CD14-positive monocyte (primary cell): ENCODE measurements at places on chromosomes 6 and 20.
A peak's percentile ranks its signal among the peaks of the same experiment; 100 is the strongest.

DNA sequence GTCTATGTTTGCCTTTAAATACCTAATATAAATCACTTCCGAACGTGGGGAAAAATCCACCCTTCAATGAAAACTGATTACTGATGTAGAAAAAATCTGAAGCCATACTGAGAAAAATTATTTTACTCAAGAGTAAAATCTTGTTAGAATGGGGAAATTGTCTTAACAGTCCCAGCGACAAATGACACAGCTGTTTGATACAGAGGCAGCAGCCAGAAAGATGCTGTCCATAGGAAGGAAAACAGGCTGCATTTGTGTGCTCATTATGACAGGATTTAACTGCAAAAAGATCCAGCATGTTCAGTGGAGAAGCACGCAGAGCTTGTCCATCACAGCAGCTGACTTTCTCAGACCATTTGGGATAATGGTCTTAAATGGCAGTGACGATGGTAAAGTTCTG lies 443.0 kb downstream of the TFAP2B start:
- no peak for DNase-seq
- no peaks in the 10 kb centered on the region for H3K27me3 ChIP-seq
- H3K36me3 ChIP-seq, result no peaks in the 10 kb centered on the region
- H3K4me1 ChIP-seq, result peaks cover 21% of the 10 kb centered on the region
- H3K27ac ChIP-seq, result no peak overlapping the region

- no peak overlapping the region for H3K27ac ChIP-seq
- H3K36me3 ChIP-seq, result peaks cover 15% of the 10 kb centered on the region
- H3K4me1 ChIP-seq, result no peaks in the 10 kb centered on the region
- no peak for DNase-seq
Observed at GRCh38 chr6:31143148-31143547, 4.3 kb upstream of the PSORS1C2 start.

- no peaks in the 10 kb centered on the region for H3K36me3 ChIP-seq
- H3K4me1 ChIP-seq, result no peaks in the 10 kb centered on the region
- no peak overlapping the region for H3K27ac ChIP-seq
- no peak for DNase-seq
- no peak overlapping the region for H3K4me3 ChIP-seq
Observed at GRCh38 chr20:51154708-51155690, 132.1 kb upstream of the KCNG1 start.

DNA sequence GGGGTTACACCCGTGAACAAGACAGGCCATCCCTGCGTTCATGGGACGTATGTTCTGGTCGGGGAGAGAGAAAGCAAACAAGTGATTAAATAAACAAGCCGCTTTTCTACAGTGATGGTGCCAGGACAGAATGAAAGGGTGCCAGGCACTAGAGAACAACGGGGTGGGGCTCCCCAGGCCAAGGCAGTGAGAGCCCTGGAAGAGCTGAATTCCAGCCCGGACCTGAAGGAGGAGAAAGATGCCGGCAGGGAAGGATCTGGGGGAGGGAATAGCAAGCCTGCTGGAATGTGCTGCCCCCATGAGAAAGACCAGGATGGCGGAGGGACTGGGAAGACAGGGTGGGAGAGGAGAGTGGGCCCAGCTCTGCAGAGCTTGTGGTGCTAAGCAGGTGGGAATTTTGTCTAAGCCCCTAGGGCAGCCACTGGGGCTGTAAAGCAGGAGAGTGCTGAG lies 7.5 kb downstream of the SNAI1 start:
- no peak for DNase-seq
- H3K4me1 ChIP-seq, result peaks cover 50% of the 10 kb centered on the region
- H3K27me3 ChIP-seq, result no peaks in the 10 kb centered on the region

GRCh38 chr20:10708351-10709185 lies 34.8 kb upstream of the JAG1 start:
- H3K4me3 ChIP-seq, result no peak overlapping the region
- H3K27me3 ChIP-seq, result no peaks in the 10 kb centered on the region
- H3K27ac ChIP-seq, result no peak overlapping the region
- DNase-seq, result no peak
- no peaks in the 10 kb centered on the region for H3K4me1 ChIP-seq
- H3K36me3 ChIP-seq, result no peaks in the 10 kb centered on the region

- H3K4me1 ChIP-seq, result peaks cover 33% of the 10 kb centered on the region
- no peak overlapping the region for H3K4me3 ChIP-seq
- no peaks in the 10 kb centered on the region for H3K27me3 ChIP-seq
- peak; percentile 40 for DNase-seq
- no peaks in the 10 kb centered on the region for H3K36me3 ChIP-seq
- no peak overlapping the region for H3K27ac ChIP-seq
Observed at GRCh38 chr20:9457136-9457535, 57.3 kb upstream of the LAMP5 start.

GRCh38 chr20:24160563-24161281 lies 172.1 kb upstream of the GGTLC1 start:
- H3K36me3 ChIP-seq, result no peaks in the 10 kb centered on the region
- H3K27ac ChIP-seq, result no peak overlapping the region
- H3K4me3 ChIP-seq, result no peak overlapping the region
- no peaks in the 10 kb centered on the region for H3K4me1 ChIP-seq
- H3K27me3 ChIP-seq, result no peaks in the 10 kb centered on the region
- DNase-seq, result no peak

DNA sequence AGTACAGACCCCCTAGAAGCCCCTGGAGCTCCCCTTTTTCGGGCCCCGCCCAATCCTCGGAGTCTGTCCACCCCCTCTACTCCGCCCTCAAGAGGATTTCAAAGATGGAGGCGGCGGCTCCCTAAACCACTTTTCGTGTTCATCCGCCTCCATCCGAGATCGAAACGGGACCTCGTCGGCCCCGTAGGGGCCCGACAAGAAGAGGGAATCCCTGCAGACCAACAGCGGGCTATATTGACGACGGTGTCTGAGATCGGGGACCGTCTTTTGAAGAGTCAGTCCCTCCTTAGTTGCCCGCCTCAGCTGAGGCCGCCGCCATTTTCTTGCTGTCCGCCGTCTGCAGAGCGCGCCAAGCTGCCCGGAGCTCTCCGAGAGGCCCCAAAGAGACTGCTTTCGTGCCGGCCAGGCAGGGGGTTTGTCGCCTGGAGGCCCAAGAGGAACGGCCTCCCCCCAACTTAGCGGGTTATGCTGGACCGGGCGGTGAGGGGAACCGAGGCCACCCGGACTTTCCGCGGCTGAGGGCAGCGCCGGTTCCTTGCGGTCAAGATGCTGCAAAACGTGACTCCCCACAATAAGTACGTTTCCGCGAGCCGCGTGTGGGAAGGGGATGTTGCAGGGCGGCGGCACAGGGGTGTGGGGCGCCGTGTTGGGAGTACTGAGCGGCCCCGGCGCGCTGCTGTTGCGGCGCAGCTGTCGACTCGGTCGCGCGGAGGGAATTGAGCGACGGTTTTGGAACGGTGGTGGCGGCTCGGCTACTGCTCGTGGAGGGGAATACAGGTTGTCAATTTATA lies 4.2 kb downstream of the BRD2 start:
- peaks cover 38% of the 10 kb centered on the region for H3K4me1 ChIP-seq
- peaks cover 42% of the 10 kb centered on the region for H3K36me3 ChIP-seq
- peak overlapping the region; percentile 81 for H3K27ac ChIP-seq
- peak overlapping the region; percentile 93 for H3K4me3 ChIP-seq

GRCh38 chr6:148415511-148416260 lies 73.0 kb downstream of the SASH1 start:
- H3K27ac ChIP-seq, result no peak overlapping the region
- H3K4me3 ChIP-seq, result no peak overlapping the region
- H3K36me3 ChIP-seq, result no peaks in the 10 kb centered on the region
- DNase-seq, result no peak
- no peaks in the 10 kb centered on the region for H3K4me1 ChIP-seq
- H3K27me3 ChIP-seq, result peaks cover 2% of the 10 kb centered on the region

DNA sequence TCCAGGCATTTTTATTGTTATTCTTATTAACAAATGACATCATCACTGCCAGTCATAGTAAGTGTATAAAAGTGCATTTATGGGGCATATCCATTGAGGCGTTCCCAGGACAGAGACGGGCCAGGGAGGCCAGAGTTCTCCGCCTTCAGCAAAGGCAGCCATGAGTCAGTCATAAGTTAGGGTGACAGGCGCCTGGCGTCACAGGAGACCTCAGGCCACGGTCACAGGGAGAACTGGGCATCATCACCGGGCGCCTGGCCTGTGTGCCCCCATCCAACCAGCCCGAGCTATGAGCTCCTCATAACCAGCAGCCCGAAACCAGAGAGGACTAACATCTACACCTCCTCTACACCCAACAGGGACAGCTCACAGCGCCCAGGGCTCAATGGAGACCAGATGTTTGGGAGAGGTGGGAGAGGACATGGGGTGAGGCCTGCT lies 259.2 kb downstream of the DLL1 start:
- no peaks in the 10 kb centered on the region for H3K27me3 ChIP-seq
- no peak for DNase-seq
- no peaks in the 10 kb centered on the region for H3K36me3 ChIP-seq
- H3K4me1 ChIP-seq, result peaks cover 4% of the 10 kb centered on the region
- no peak overlapping the region for H3K27ac ChIP-seq
- no peak overlapping the region for H3K4me3 ChIP-seq

GRCh38 chr20:19045371-19045770 lies 167.1 kb upstream of the SLC24A3 start:
- no peak overlapping the region for H3K27ac ChIP-seq
- H3K4me3 ChIP-seq, result no peak overlapping the region
- H3K4me1 ChIP-seq, result no peaks in the 10 kb centered on the region

DNA sequence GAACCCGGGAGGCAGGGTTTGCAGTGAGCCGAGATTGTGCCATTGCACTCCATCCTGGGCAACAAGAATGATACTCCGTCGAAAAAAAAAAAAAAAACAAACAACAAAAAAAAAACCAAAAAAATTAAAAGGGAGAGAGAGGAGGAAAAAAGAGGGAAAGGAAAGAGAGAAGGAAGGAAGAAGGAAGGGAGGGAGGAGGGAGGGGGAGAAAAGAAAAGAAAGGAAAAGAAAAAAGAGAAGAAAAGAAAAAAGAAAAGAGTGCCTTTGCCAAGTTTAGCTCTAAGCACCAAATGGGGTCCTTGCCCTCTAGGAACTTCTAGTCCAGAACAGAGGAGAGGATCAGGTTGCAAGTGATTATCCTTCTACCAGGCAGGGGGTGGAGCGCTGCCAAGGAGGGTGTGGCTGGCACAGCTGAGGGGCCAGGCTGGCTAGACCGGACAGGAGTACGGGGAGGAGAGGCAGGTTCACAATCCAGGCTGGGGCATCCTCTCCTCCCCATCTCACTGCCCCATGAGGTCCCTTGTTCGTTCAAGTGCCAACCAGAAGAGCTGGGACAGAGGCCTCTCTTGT lies 19.1 kb downstream of the GNAS start:
- no peak overlapping the region for H3K27ac ChIP-seq
- H3K36me3 ChIP-seq, result no peaks in the 10 kb centered on the region
- DNase-seq, result no peak

DNA sequence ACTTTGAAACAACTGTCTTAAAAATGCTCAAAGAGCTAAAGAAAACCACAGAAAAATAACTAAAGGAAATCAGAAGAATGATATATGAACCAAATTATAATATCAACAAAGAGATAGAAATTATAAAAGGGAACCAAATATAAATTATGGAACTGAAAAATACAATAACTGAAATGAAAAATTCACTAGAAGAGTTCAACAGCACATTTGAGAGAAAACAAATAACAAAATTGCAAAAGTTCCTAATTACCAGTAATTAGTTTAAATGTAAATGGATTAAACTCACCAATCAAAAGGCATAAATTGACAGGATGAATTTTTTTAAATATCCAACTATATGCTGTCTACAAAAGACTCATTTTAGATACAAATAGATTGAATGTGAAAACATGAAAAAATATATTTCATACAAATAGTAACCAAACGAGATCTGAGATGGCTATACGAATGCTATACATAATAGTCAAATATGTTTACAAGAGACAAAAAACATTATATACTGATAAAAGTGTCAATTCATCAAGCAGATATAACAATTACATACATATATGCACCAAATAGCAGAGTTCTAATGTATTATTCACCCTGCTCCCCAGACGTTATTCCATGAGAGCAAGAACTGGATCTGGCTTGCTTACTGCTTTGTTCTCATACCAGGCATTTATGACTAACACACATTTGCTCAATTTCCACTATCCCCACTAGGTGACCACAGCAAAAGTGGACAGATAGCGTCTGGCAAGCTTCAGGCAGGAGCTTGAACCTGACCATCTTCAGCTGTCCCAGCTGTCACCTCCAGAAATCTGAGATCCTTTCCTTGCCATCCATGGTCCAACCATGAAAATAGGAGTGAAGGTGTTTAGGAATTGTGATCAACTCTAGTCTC lies 72.4 kb upstream of the SIRPA start:
- no peaks in the 10 kb centered on the region for H3K36me3 ChIP-seq
- no peak for DNase-seq
- no peak overlapping the region for H3K4me3 ChIP-seq
- H3K4me1 ChIP-seq, result peaks cover 90% of the 10 kb centered on the region
- peak overlapping the region; percentile 89 for H3K27ac ChIP-seq

- H3K4me3 ChIP-seq, result no peak overlapping the region
- no peak overlapping the region for H3K27ac ChIP-seq
- H3K4me1 ChIP-seq, result no peaks in the 10 kb centered on the region
- DNase-seq, result no peak
- no peaks in the 10 kb centered on the region for H3K36me3 ChIP-seq
- H3K27me3 ChIP-seq, result no peaks in the 10 kb centered on the region
Observed at GRCh38 chr6:82396964-82397751, 33.5 kb downstream of the TPBG start.

GRCh38 chr6:121389419-121389818 lies 46.0 kb upstream of the GJA1 start:
- no peak overlapping the region for H3K27ac ChIP-seq
- H3K36me3 ChIP-seq, result no peaks in the 10 kb centered on the region
- no peaks in the 10 kb centered on the region for H3K4me1 ChIP-seq

- no peak overlapping the region for H3K4me3 ChIP-seq
- no peaks in the 10 kb centered on the region for H3K27me3 ChIP-seq
- no peaks in the 10 kb centered on the region for H3K4me1 ChIP-seq
- H3K36me3 ChIP-seq, result no peaks in the 10 kb centered on the region
Observed at GRCh38 chr6:125562156-125562555, 187.3 kb upstream of the HEY2 start.

- peaks cover 40% of the 10 kb centered on the region for H3K4me1 ChIP-seq
- peak overlapping the region; percentile 26 for H3K27ac ChIP-seq
- H3K27me3 ChIP-seq, result no peaks in the 10 kb centered on the region
- no peak overlapping the region for H3K4me3 ChIP-seq
- peak; percentile 97 for DNase-seq
Observed at GRCh38 chr6:37099442-37099841, 70.5 kb upstream of the PIM1 start.

DNA sequence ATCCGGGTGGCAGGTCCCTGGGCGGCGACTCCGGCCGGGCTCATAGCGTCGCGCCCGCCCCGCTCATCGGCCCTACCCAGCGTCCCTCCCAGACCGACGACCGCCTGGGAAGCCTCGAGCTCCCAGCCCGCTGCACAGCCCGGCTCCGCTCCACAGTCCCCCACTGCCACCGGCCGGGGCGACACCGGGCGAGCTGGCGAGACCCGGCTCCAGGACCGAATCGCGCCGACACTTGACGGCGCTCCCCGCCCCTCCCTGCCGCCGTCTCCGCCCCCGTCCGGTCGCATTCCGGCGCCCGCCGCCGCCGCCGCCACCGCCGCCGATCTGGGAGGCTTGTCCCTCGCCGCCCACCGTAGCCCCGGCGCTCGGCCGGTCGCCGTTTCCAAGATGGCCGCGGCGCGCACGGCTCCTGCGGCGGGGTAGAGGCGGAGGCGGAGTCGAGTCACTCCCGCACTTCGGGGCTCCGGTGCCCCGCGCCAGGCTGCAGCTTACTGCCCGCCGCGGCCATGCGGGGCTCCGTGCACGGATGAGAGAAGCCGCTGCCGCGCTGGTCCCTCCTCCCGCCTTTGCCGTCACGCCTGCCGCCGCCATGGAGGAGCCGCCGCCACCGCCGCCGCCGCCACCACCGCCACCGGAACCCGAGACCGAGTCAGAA lies at the start of gene MAP3K4:
MAP3K4 (plus strand) TSS at position 364 of the 655 bp plus-strand sequence; CDS start at position 527, 163 bp downstream.
- peak; percentile 63 for DNase-seq
- H3K4me3 ChIP-seq, result peak within 1 kb of the TSS; percentile 84
- H3K27ac ChIP-seq, result peak within 1 kb of the TSS; percentile 45
- peaks cover 3% of the 10 kb centered on the region for H3K27me3 ChIP-seq
- H3K4me1 ChIP-seq, result peaks cover 34% of the 10 kb centered on the region
